Stimulated activated CD8-positive, alpha-beta memory T cell treated with anti-CD3 and anti-CD28 coated beads, Interleukin-2, amount 100 ng/mL, for 48 hours (primary cell): ENCODE measurements at places on chromosomes 12 and 14.
A peak's percentile ranks its signal among the peaks of the same experiment; 100 is the strongest.

- DNase-seq, result no peak
These were observed 217.8 kb upstream of the NPAS3 start for GRCh38 chr14:32720927-32721326.

DNA sequence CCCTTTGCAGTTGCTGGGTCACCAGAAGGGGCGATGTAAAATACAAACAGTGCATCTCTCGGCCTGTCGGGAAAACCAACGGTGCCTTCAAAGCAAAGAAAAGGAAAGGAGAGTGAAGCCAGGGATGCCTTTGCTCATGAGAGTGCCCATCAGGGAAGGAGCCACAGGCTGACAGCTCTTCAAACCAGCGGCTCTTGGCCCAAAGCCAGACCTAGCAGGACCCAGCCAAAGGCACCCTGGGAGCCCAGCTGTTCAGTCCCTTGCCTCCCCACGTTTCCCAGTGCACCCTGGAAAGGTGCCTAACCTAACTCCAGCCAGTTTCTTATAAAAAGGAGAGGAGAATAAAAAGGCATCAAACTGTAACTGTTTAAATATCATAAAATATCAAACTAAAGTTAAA lies 29.2 kb downstream of the PRMT8 start:
- DNase-seq, result no peak

- DNase-seq, result no peak
These were observed 9.9 kb downstream of the AHSA1 start for GRCh38 chr14:77467801-77468200.

GRCh38 chr12:71873821-71874220 lies 34.3 kb downstream of the TBC1D15 start:
- DNase-seq, result no peak

- no peak for DNase-seq
These were observed 7.1 kb upstream of the ZDHHC22 start for GRCh38 chr14:77148510-77149231.

- no peak for DNase-seq
These were observed 95.9 kb downstream of the OTOGL start for GRCh38 chr12:80195074-80195726.

- DNase-seq, result no peak
These were observed 79.6 kb downstream of the PPM1A start for GRCh38 chr14:60328583-60328982.

- no peak for DNase-seq
These were observed 263.9 kb upstream of the RGS6 start for GRCh38 chr14:71668186-71668912.

DNA sequence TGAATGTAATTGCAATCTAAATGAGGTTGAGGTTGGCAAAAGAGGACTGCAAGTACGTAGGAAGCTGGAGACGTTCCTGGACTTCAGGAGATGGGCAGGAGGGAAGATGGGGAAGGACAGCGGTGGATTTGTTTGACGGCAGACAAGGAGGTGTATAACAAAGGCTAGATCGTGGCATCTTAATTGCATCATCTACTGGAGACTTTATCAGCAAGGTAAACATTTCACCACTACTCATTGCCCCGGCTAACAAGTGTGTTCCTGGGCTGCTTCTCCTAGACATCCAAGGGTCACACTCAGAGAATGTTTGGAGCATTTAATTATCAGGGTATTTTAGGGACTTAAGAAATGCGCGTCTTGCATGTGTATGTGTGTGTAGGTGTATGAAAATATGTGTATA lies 128.5 kb downstream of the KCNK10 start:
- DNase-seq, result no peak

DNA sequence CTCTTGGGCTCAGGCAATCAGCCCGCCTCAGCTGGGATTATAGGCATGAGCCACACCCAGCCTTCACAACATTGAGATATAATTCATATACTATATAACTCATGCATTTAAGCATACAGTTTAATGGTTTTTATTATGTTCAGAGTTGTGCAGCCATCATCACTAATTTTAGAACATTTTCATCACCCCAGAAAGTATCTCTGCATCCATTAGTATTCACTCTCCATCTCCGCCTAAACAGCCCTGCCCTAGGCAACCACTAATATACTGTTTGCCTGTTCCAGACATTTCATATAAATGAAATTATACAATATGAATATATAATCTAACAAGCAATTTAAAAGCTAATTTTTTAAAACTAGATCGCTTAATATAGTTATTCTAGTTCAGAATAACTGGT lies 34.7 kb downstream of the TBK1 start:
- DNase-seq, result no peak

DNA sequence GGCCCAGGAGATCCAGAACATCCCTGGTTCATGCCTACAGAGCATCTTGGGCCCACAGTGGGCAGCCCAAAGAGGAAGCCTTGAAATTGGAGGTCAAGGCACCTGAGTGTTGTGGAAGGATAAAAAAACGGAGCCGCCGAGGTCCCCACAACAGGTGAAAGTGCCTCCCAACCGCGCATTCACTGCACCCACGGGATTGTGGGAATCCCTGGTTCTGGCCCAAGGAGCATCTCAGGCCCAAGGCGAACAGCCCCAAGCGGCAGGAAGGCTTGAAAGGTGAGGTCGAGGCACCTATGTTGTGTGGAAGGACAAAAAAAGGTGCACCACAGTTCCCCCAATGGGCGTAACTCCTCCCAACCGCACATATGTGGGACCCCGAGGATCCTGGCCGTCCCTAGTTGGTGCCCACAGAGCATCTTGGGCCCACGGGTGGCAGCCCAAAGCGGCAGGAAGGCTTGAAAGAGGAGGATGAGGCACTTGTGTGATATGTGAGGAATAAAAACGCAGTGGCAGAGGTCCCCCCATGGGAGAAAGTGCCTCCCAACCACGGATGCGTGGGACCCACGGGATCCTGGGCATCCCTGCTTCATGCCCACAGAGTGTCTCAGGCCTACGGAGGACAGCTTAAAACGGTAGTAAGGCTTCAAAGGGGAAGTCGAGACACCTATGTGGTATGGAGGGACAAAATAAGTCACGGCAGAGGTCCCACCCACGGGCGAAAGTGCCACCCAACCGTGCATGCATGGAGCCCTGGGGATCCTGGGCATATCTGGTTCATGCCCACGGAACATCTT lies 583.9 kb downstream of the ALG10 start:
- DNase-seq, result no peak

GRCh38 chr12:113853491-113853890 lies 112.6 kb downstream of the RBM19 start:
- no peak for DNase-seq

- no peak for DNase-seq
These were observed 279.1 kb upstream of the NOS1 start for GRCh38 chr12:117640511-117640910.

- no peak for DNase-seq
These were observed 4.7 kb upstream of the TC2N start for GRCh38 chr14:91872011-91872501.

GRCh38 chr12:26554332-26554731 lies 278.7 kb downstream of the ITPR2 start:
- no peak for DNase-seq

DNA sequence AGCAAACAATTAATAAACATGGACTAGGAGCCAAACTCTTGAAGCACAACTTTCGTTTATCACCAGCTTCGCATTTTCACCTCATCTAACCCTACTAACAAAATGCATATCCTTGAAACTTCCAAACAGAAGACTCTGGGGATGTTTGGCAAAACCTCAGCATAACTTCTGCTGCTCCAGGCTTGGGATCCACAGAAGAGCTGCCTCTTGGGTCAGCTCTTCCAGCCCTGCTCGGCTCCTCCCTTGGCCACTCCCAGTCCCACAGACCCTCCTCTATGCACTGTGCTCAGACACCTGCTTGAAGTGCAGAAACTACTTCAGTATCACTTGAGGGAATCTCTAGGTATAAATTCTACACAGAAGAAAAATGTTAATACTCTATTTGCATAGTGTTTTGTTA lies 110.0 kb upstream of the AMIGO2 start:
- DNase-seq, result no peak

DNA sequence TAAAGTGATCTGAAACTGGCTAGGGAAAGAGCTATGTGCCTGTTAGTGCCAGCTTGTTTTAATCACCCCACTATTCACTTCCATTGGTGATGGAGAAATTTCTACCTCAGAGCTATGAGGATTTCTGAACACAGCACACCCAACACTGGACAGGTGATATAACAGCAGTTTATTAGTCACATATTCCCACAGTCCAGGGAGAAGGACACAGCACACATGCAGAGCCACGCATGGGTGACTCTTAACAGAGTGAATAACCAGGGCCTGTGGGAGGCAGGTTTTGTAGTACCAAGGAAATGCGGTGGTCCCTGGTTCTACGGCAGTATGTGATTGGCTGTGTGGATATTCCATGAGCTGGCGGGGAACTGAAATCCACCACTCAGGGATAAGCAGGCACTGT lies 455.1 kb downstream of the BTG1 start:
- DNase-seq, result no peak

- DNase-seq, result peak; percentile 43
These were observed 1.1 kb downstream of the ARID2 start for GRCh38 chr12:45730348-45731189.

GRCh38 chr12:77642246-77642645 lies 188.4 kb upstream of the NAV3 start:
- no peak for DNase-seq

DNA sequence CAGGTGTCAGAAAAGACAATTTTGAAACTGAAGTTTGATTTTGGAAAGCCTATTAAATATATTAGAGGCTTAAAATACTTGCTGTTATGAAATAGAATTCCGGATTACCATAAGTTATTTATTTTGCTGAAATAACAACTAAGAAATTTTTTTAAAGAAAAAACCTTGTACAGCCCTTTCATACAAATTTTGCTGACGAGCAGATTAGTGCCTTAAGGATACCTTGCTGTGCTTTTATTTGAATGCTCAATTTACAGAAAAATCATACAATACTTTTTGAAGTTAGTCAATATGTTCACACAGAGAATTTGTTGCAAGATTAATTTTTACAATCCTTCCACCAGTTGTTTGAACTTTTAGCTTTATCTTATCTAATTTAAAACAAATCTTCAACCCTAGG lies 29.5 kb upstream of the CLEC2D start:
- no peak for DNase-seq
